Jurkat, Clone E6-1 (cell line): ENCODE measurements at places on chromosomes 11 and 22.

DNA sequence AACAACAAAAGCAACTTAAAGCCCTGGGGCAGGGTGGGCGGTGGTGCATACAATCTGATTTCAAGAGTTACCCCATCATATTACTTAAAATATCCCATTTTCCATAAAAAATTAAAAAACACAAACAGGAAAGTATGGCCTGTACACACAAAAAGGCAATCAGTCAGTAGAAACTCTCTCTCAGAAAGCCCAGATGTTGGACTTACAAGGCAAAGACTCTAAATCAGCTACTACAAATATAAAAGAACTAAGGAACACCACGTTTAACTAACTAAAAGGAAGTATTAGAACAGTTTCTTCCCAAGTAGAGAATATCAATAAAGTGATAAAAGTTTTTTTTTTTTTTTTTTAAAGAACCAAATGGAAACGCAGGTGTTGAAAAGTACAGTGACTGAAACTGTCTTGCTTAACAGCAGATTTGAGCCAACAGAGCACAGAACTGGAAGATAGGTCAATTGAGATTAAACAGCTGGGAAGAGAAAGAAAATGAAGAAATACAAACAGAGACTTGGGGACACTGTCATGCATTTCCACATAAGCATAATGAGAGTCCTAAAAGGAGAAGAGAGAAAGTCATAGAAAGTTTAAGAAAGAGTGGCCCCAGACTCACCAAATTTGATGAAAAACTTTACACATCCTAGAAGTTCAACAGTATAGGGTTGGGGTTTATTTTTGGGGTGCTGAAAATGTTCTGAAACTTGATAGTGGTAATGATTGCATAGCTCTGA is 8.6 kb downstream of the SC5D start:
- DNase-seq, result no peak

GRCh38 chr11:13008061-13008435 is 1.1 kb upstream of the RASSF10 start:
- no peak for DNase-seq

DNA sequence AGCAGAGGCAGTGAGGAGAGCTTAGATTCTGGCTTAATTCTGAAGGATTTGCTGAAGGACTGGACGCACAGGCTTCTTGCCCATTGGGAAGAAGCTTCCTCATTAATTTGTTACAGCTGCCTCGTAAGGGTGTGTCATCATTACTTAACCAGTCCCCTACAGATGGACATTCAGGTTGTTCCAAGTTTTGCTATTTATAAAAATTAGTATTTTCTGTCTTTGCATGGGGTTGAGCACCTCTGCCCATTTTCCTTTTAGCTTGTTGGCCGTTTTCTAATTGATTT is 38.1 kb downstream of the CAPN1 start:
- no peak for DNase-seq

- peak; percentile 19 for DNase-seq
These were observed 6.0 kb downstream of the KCNK7 start for GRCh38 chr11:65589444-65590239.

DNA sequence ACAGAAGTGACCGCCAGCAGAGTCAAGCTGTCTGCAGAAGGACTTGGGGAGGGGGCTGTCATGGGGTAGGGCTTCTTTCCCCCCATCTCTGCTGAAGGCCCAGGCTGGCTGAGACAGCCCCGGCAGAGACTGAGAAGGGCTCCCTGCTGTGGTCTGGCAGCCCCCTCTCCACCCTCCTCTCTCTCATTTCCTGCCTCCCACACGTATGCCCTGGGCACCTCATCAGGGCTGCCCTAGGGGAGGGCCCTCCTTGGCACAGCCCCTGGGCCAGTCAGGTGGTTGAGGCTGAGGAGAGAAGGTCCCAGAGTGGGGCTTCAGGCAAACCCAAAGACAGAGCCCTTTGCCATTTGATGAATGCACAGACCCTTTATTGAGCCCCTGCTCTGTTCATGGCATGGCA is 3.6 kb downstream of the RASD2 start:
- DNase-seq, result no peak
